ENCODE measurements at places on chromosomes 16 and 17. TPM values are rescaled to one million over a fixed set of nuclear protein-coding genes. Genes with fewer than 3 reads are reported as not detected.

The YBX2 gene
- total RNA-seq = not detected

The STX1B gene
- not detected for total RNA-seq

- DNase-seq = no peak
These were observed 60.3 kb downstream of the RMI2 start for GRCh38 chr16:11405331-11406176.

DNA sequence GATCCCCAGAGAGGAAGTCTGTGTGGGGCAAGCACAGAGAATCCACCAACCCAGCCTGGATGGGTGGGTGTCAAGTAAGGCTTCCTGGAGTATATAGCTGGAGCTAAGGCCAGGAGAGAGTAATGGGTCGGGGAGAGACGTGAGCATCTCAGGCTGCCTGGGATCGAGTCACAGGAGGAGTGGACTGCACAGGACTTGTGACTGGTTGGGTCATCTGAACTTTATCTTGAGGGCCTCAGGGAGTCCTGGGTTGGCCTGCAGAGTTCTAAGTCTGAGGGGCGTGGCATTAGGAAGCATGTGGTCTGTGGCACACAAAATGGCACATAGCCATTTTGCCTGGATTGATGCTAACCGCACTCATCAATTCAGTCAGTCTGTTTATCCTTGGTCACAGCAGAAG lies 1.5 kb downstream of the PLA2G15 start:
- no peak for DNase-seq

The TNFAIP1 gene
- total RNA-seq = 25.1 TPM

- DNase-seq = no peak
These were observed 17.1 kb upstream of the PHF12 start for GRCh38 chr17:28968231-28968913.

The BEAN1 gene
- 0.29 TPM for total RNA-seq

GRCh38 chr16:61676740-61677139 lies 359.5 kb downstream of the CDH8 start:
- DNase-seq = no peak

The KCNH4 gene
- total RNA-seq = 0.06 TPM

DNA sequence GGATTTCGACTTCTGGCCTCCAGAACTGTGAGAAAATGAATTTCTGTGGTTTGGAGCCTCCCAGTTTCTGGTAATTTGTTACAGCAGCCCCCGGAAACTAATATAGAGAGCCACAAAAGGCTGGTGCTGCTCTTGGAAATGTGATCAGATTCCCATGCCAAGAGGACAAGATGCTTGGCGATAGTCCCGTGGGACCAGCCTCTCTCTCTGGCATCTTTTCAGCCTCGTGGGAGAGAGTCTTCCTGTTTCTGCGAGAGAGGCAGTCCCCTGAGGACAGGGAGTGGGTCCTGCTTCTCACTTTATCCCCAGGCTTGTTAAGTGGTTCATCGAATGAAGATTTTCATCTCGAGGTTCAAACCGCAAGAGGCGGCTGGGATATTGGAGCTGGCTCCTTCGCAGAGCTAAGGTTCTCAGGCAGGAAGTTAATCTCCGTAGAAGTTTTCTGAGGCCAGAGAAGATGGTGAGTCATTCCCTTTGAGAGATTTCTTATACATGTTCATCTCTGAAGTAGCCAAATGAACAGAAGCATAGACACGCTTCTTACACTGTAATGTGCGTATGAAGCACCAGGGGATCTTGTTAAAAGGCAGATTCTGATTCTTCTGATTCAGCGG lies 211.6 kb upstream of the SDK2 start:
- peak; percentile 40 for DNase-seq

The CCDC200 gene
- total RNA-seq = not detected

DNA sequence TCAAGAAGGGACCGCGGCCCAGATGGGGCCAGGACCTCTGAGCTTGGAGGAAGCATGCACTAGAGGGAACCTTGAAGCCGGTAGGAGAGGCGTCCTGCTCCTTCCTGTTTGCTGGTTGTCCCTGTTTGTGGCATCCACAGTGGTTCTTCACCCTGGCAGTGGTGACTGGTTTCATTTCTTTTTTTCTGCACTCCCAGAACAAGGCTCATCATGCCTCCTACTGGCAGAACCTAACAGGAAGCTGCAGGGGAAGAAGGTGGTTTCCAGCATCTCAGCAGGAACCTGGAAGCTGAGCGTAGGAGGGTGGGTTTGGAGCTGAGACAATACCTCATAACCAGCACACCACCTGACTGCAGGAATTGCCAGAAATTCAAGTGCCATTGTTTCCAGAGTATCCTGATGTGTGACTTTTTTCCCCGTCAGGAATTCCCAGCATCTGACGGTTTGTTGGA lies 5.8 kb downstream of the TMEM231 start:
- DNase-seq = peak; percentile 44

GRCh38 chr16:31477220-31478216 lies 5.4 kb upstream of the SLC5A2 start:
- no peak for DNase-seq

GRCh38 chr17:68249354-68249765 lies 1.5 kb downstream of the AMZ2 start:
- DNase-seq = no peak

The RUNDC3A gene
- total RNA-seq = not detected

DNA sequence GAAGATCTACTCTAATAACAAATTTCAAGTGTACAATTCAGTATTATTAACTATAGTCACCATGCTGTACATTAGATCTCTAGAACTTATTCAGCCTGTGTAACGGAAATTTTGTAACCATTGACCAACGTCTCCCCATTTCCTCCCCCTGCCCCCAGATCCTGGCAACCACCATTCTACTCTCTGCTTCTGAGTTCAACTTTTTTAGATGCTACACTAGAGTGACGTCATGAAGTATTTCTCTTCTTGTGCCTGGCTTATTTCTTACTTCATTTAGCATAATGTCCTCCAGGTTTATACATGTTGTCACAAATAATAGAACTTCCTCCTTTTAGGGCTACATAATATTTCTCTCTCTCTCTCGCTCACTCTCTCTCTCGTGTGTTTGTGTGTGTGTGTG lies 157.5 kb downstream of the ANKFN1 start:
- DNase-seq = no peak

GRCh38 chr16:69762814-69763598 lies 874 bp downstream of the WWP2 start:
- DNase-seq = no peak

Data from H4 (cell line).